Activated naive CD8-positive, alpha-beta T cell treated with anti-CD3 and anti-CD28 coated beads for 36 hours (primary cell): ENCODE measurements at places on chromosomes 13 and 19.

- peaks cover 12% of the 10 kb centered on the region for H3K36me3 ChIP-seq
- H3K4me3 ChIP-seq: no peak overlapping the region
- H3K4me1 ChIP-seq: peaks cover 34% of the 10 kb centered on the region
- no peaks in the 10 kb centered on the region for H3K27me3 ChIP-seq
- no peak for DNase-seq
- no peak overlapping the region for H3K27ac ChIP-seq
Observed at GRCh38 chr19:3513229-3514140, 7.4 kb downstream of the FZR1 start.

DNA sequence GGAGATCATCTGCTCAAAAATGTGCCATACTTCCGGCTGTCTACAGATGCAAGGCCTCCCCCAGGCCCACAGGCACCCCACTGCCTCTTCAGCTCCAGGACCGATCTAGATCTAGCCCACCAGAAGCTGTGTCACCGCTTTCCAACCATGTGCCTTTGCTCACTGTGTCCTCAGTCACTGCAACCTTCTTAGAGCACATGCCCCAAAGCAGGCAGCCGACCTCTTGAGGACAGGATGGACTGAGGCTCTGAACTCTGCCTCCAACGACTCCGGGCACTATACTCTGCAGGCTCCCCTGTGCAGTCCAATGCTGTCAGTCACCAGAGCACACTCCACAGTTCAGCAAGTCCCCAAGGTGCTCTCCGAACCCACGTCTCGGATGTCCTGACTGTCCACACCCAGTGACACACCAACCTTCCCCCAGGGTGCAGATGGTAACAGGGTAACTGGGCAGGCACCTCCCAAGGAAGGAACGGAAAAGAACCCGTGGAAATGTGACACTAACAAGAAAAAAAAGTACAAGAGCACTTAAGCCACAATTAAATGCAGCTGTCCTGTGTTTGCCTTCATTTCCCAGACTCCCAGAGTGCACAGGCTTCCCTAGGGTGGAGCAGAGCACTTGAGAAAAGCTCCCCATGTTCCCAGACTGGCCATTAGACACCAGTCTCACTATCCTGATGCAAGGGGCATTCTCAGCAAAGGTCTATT lies 4.8 kb downstream of the STK24 start:
- H3K4me1 ChIP-seq: peaks cover 77% of the 10 kb centered on the region
- no peaks in the 10 kb centered on the region for H3K27me3 ChIP-seq
- H3K27ac ChIP-seq: peak overlapping the region; percentile 81
- H3K4me3 ChIP-seq: peak overlapping the region; percentile 67

- H3K4me3 ChIP-seq: no peak overlapping the region
- H3K27me3 ChIP-seq: no peaks in the 10 kb centered on the region
- H3K4me1 ChIP-seq: no peaks in the 10 kb centered on the region
- H3K36me3 ChIP-seq: no peaks in the 10 kb centered on the region
Observed at GRCh38 chr19:31900991-31901390, 444.4 kb upstream of the ZNF507 start.

DNA sequence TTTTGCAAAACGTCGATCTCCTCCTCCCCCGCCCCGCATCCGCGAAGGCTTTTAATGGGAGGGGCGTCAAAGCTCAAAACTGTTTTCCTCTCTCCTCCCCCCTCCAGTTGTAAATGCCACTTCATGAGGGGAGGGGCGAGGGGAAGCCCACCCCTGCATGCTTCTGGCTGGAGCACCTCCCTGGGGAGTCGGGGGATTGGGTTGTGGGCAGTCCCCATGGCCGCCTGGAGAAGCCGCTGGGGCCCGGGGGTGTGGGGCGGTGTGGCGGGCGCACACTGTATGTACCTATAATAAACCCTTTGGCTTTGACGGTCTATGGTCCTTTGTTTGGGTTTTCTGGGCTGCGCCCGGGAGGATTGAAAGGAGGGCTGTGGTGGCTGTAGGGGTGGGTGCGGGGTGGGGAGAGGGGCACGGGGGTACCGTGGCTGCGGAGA lies 505 bp upstream of the SHKBP1 start:
- peak overlapping the region; percentile 87 for H3K4me3 ChIP-seq
- H3K4me1 ChIP-seq: peaks cover 13% of the 10 kb centered on the region
- no peaks in the 10 kb centered on the region for H3K27me3 ChIP-seq
- no peak for DNase-seq
